ENCODE measurements at places on chromosomes 12 and 14.

DNA sequence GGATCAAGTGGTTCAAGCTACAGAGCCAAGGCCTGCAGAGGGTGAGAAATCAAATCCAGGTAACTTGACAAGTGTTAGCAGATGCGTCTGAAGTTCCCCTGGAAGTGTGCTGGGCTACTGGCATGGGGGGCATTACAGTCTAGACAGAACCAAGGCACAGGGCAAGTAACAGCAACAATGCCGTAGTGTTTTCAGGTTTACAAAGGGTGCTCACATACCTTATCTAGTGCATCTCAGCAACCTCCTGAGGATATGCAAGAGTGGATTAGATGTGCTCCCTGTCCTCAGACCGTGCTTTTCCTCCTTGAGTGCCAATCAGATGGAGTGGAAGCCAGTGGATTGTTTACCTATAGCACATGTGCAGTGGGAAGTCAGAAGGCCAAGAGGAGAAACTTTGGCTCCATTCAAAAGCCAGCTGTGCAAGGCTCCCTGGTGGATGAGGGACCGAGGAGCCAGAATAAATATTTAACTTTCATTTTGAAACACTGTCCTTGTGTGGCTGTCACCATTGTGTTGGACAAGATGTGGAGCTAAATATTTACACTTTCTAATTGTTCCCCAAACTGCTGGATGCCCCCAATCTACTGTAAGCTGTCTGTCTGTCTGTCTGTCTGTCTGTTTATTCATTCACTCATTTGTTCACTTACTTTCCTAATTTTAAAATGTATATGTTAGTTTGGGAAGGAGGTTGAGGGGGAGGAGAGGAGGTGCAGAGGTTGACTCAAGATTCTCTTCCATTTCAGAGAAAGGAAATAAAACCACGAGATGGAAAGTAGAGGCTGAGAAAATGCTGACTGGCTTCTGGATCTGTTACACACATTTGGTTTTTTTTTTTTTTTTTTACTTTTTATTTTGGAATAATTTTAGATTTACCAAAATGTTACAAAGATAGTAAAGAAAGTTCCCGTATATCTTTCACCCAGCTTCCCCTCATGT, 184.0 kb upstream of the PARP11 start:
- peak; percentile 42 for DNase-seq

DNA sequence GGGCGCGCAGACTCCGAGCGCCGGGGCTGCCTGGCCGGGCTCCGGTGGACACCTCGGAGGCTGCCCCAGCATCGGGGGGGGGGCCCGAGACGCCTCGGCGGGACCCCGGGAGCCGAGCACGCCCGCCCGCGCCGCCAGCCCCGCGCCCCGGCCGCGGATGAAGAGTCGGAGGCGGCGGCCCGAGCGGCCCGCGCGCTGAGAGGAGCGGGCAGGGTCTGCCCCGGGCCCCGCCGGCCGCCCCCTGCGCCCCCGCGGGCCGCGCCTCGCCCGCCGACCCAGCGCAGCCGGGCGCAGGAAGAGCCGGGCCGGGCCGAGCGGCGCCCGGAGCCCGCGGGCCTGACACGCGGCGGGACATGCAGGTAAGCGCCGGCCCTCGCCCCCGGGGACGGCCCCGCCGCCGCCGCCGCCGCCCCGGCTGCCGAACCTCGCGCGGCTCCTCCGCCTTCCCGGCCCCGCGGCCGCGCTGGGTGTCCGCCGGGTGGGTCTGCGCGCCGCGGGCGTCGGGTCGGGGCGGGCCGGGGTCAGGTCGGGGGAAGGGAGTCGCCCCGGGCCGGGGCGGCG, 63.7 kb downstream of the FBXL14 start:
- no peak for DNase-seq

DNA sequence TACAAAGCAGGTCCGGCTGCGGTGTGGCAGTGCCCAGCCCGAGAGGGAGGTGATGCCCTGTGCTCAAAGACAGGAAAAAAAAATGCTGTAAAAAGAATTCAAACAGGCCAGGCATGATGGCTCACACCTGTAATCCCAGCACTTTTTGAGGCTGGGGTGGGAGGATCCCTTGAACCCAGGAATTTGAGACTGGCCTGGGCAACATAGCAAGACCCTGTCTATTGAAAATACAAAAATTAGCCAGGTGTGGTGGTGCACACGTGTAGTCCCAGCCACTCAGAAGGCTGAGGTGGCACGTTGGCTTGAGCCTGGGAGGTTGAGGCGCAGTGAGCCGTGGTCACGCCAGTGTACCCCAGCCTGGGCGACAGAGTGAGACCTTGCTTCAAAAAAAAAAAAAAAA, 26.4 kb downstream of the DNAH10 start:
- no peak for DNase-seq

DNA sequence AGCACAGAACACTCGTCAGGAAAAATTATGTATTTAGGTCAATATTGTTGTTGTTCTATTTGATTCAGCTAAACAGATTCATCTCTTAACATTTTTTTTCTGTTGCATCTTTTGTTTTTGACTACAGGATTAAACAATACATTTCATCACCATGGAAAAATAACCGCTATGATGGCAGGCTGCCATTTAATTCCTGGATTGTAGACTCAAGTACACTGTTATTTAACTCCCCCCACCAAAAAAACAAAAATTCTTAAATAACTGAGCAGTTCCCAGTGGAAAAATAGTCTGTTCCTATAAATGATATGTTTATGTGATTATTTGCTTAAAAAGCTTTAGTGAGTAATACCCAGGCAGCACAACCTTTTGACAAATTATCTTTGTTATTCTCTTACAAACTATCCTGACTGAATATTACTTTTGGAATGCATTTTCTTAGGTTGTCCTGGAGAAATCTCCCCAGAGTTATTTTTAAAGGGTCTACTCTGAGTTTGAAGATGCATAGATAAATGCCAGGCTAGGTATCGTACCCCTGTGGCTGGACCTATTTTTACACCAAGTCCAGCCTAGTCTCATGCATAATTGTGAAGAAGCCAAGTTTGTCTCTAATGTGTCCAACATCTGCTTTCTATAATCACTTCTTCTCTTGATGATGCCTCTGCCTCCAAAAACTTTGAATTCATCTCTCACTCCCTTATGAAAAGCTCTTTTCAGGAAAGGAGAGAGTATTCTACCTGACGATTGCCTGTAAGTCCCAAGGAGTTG, 3.7 kb downstream of the KERA start:
- no peak for DNase-seq

GRCh38 chr12:25276199-25276937, 25.6 kb upstream of the KRAS start:
- peak; percentile 39 for DNase-seq

DNA sequence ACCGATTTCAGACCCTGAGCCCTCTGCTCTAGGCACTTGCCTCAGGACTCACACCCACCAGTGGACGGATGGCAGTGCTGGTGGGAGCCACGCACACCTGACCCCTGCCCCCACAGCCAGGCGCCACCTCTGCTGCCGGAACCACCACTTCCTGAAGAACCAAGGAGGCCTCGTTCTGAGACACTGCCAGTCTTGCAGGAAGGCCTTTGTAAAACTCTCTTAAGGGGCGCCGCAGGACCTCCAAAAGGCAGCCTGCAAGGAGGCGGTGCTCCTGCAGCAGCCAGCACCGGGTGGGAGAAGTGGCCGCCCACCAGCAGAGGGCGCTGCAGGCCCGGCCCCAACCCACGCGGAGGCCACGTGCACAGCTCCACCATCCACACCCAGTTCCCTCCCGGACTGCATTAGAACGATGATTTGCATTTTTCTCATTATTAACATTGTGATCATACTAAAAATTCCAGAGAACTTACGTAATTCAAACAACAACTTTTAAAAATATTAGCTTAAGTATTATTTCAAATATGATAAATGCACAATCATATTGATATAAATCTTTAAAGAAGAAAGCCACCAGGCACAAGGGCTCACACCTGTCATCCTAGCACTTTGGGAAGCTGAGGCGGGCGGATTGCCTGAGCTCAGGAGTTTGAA, 12.8 kb downstream of the STX2 start:
- peak; percentile 71 for DNase-seq

Measured in activated CD4-positive, alpha-beta T cell treated with anti-CD3 and anti-CD28 coated beads, Interleukin-10, Interleukin-2, amounts not matched to agents 100 ng/mL and 50 ng/mL, durations not matched to agents 16 hours and 8 hours (primary cell).